ENCODE measurements at places on chromosomes 4 and X. TPM values are rescaled to one million over a fixed set of nuclear protein-coding genes. Genes with fewer than 3 reads are reported as not detected.

Gene PORCN
- 14.1 TPM for total RNA-seq

DNA sequence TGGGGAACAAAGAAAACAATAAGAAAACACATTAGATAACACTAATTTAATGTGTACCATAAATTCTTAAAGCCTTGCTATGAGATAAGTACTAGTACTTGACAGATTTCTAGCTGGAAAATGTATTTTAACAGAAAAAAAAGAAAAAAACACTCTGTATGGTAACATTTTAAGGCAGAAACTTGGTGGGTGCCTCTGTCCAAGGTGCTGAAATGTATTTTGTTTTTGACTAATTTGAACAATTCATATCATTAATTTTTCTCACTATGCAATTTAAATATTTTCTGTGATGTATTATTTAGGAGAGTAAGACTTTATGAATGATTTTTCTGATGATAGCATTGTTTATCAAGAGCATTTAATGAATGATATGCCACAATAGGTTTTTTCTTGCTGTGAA lies 107.5 kb downstream of the GABRG1 start:
- no peaks in the 10 kb centered on the region for H3K4me1 ChIP-seq
- no peaks in the 10 kb centered on the region for H3K27me3 ChIP-seq
- no peak for DNase-seq
- no peak overlapping the region for H3K4me3 ChIP-seq
- no peaks in the 10 kb centered on the region for H3K36me3 ChIP-seq

DNA sequence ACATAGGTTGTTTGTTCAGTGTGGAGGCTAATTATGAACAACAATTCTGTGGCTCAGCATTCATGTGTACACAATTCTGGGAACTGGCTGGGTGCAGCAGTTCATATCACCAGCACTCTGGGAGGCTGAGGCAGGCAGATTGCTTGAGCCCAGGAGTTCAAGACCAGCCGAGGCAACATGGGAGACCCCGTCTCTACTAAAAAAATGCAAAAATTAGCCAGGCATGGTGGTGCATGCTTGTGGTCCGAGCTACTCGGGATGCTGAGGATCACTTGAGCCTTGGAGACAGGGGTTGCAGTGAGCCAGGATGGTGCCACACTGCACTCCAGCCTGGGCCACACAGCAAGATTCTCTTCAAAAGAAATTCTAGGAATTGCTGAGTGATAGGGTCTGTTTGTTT lies 4.5 kb upstream of the PPP2R2C start:
- H3K36me3 ChIP-seq = no peaks in the 10 kb centered on the region
- no peak overlapping the region for H3K4me3 ChIP-seq
- no peak overlapping the region for H3K27ac ChIP-seq
- H3K4me1 ChIP-seq = peaks cover 43% of the 10 kb centered on the region
- DNase-seq = no peak

Gene ARFIP1
- 37.4 TPM for total RNA-seq

DNA sequence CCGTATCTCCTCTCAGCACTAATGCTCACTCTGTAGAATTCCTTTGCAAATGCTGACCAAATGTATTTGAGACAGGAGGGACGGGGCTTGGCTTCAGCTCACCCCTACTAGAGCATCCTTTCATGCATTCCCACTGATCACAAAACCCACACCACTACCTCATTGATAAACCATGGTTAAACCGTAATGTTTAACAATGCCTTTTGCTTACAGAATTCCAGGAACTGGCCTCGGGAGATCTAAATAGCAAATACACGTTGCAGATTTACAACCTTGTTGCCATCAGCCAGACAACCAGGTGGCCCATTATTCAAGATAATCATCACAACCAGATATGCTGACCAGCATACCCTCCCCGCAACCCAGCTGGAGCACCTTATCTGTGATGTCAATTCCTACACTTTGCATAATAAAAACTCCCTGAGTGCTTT lies 391.9 kb downstream of the KCTD8 start:
- H3K4me1 ChIP-seq = no peaks in the 10 kb centered on the region
- no peaks in the 10 kb centered on the region for H3K36me3 ChIP-seq
- DNase-seq = no peak

GRCh38 chr4:103786014-103786413 lies 66.2 kb upstream of the TACR3 start:
- no peak overlapping the region for H3K27ac ChIP-seq
- no peaks in the 10 kb centered on the region for H3K36me3 ChIP-seq
- H3K4me1 ChIP-seq = no peaks in the 10 kb centered on the region
- no peak overlapping the region for H3K4me3 ChIP-seq
- H3K27me3 ChIP-seq = no peaks in the 10 kb centered on the region

Gene EDNRA
- not detected for total RNA-seq

Gene EPGN
- 4.5 TPM for total RNA-seq

GRCh38 chr4:3364634-3365314 lies 72.0 kb downstream of the RGS12 start:
- no peaks in the 10 kb centered on the region for H3K36me3 ChIP-seq
- H3K27ac ChIP-seq = no peak overlapping the region
- DNase-seq = no peak
- H3K27me3 ChIP-seq = no peaks in the 10 kb centered on the region

DNA sequence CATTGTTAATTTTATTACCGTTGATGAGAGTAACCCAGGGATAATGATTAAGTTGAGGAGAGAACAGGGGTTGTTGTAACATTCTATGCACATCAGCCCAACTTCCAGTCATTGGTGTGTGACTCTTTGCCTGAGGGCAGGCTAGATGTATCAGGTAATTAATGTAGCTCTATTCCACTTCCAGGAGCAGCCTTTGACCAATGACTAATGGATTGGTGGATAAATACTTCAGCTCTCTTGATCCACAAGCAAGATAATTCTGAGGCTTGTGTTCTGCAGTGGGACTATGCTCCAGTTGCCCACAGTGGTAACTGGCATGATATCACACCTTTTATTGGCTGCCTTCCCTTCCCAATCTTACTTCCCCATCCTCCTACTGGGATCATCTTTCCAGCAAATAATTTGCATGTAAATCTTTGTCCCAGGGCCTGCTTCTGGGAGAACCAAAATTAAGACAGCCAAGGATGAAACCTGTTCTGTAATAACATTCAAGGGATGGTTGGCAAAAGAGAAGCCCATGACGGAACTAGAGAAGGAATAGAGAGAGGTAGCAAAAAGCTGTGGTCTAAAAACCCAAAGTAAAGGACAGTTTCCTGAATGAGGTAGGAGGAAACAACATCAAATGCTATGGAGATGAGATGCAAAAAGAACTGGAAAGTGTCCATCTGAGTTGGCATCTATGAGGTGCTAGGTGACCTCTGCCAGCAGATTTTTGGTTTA lies 241.4 kb upstream of the RPS6KA3 start:
- no peaks in the 10 kb centered on the region for H3K36me3 ChIP-seq
- no peak overlapping the region for H3K4me3 ChIP-seq
- no peak for DNase-seq
- H3K27ac ChIP-seq = no peak overlapping the region
- no peaks in the 10 kb centered on the region for H3K4me1 ChIP-seq
- no peaks in the 10 kb centered on the region for H3K27me3 ChIP-seq

DNA sequence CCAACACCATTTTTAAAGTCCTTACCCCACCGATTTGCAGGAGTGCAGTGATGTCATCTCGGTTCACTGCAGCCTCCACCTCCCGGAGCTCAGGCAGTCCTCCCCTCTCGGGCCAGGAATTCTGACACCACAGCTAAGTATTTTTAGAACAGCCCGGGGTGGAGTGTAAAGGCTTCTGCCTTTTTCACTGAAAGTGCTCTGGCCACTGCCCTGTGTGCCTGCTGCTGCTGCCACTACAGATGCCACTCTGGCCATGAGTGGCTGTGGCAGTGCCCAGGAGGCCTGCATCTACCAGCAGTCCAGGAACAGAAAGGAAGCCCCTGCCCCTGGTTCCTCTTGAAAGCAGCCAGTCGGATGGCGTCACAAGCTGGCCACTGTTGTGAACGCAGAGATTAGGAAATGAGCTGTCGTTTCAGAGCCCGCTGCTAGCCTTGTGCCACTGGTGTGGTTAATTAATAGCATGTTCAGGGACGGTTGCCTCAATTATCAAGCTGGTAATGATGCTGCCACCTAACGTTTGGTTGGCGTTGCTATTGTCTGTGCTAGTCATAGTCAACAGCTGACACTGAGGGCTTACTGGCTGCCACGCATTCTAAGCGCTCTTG lies 23.6 kb upstream of the TBC1D14 start:
- H3K4me3 ChIP-seq = no peak overlapping the region
- DNase-seq = no peak
- no peak overlapping the region for H3K27ac ChIP-seq
- H3K27me3 ChIP-seq = no peaks in the 10 kb centered on the region
- no peaks in the 10 kb centered on the region for H3K4me1 ChIP-seq

DNA sequence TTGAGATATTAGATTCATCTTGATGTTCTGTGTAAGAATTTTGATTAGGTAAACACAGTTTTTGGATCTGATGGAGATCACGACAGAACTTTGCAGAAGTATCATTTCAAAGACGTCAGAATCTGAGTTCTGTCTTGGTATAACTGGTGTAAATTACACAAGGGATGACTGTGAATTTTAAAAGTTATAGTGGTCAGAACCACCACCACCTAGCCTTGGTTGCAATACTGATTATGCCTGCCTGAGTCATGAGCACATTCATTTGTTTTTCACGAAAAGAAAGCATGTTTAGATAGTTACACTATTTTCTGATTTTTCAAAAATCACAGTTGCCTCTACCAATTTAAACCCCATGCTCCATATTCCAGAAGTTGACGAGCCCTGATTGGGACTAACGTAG lies 54.8 kb downstream of the ZFX start:
- H3K27me3 ChIP-seq = no peaks in the 10 kb centered on the region
- H3K4me3 ChIP-seq = no peak overlapping the region
- peaks cover 4% of the 10 kb centered on the region for H3K36me3 ChIP-seq
- no peak overlapping the region for H3K27ac ChIP-seq
- DNase-seq = no peak

DNA sequence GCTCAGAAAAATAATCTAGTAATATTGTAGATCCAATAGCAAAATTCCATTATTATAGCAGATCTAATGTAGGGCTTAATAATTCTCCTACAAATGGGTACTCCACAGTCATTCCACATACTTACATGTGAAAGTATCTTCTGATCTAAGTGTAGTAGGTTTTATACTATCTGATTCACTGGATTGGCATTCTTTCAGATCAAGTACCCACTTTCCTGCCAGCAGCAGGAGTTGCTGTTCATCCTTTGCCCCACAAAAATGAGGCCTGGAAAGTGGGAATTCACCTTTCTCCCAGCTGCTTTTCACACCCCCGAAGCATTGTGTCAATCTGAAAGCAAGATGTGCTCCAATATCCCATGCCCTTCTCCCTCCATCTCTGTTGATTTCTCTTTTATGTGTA lies 77.1 kb upstream of the RXFP1 start:
- no peaks in the 10 kb centered on the region for H3K36me3 ChIP-seq
- no peaks in the 10 kb centered on the region for H3K4me1 ChIP-seq
- no peak overlapping the region for H3K4me3 ChIP-seq
- H3K27me3 ChIP-seq = no peaks in the 10 kb centered on the region
- DNase-seq = no peak

Gene DMRTC1
- not detected for total RNA-seq

Gene DDIT4L
- total RNA-seq = 1.0 TPM

DNA sequence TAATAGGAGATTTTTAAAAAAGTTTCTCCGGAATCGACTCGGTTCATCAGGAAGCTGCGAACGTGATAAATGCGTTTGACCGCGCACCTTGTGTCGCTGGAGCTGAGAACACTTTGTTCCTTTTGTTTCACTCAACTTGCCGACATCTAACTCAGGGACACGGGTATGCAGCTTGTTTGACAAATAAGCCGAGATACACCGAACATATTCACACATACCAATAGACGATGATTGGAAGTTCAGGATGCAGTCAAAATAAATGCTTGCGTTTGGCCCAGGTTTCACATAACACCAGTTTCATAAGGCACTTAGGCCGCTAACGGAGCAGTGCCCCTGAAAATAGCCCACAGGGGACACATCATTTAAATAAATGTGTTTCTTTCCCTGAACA lies 932 bp upstream of the SHISA3 start:
- H3K4me1 ChIP-seq = no peaks in the 10 kb centered on the region
- H3K4me3 ChIP-seq = no peak overlapping the region
- no peaks in the 10 kb centered on the region for H3K36me3 ChIP-seq
- H3K27ac ChIP-seq = no peak overlapping the region

GRCh38 chr4:122861172-122861943 lies 34.7 kb downstream of the FGF2 start:
- H3K4me3 ChIP-seq = no peak overlapping the region
- no peaks in the 10 kb centered on the region for H3K36me3 ChIP-seq
- no peaks in the 10 kb centered on the region for H3K4me1 ChIP-seq
- H3K27me3 ChIP-seq = no peaks in the 10 kb centered on the region
- no peak for DNase-seq

DNA sequence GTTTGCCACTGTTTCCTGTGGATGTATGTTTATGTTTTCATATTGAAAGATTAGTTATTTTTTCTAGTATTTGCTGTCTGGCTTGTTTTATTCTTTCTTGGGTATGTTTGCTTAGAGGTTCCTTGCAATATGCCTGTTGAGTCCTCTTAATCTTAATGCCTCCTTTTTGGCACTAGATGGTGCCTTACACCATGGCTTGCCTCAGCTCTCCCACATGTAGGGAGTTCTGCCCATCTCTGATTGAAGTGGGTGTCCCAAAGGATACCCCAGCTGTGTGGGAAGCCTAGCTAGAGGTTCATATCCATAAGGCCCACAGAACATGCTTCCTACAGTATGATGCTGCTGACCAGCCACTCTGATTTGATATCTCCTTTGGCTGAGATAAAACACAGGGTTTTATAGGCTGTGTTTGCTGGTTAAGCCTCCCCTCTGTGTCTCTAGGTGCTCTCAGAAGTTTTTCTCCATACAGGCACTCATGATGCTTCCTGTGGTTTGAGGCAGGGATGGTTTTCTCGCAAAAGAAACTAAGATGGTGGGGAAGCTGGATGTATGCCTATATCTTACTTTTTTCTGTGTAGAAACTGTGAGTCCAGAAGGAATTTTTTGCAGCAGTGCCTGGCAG lies 162.4 kb downstream of the ASB9 start:
- H3K27ac ChIP-seq = no peak overlapping the region
- no peaks in the 10 kb centered on the region for H3K4me1 ChIP-seq
- no peaks in the 10 kb centered on the region for H3K27me3 ChIP-seq
- DNase-seq = no peak

DNA sequence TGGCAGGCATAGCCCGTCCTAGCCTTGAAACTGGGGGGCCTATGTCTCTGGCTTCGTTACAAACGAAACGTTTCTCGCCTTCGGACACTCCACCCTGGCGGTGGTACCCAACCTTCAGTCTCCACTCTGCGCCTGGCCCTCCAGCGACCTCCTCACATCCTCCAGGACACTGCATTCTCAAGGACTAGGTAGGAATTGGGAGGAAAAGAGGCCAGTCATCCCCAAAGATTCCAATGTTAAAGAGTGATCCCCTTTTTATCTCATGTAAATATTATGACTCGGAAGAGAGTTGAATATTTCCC lies 2.1 kb upstream of the NKX6-1 start:
- no peaks in the 10 kb centered on the region for H3K36me3 ChIP-seq
- H3K4me3 ChIP-seq = no peak overlapping the region
- no peaks in the 10 kb centered on the region for H3K4me1 ChIP-seq
